Urinary bladder (tissue), 4 donors: ENCODE measurements at places on chromosomes 13 and 19. TPM values are rescaled to one million over a fixed set of nuclear protein-coding genes. Genes with fewer than 3 reads are reported as not detected.

KANK3 gene
- 8.1 TPM for total RNA-seq

TTC9B gene
- total RNA-seq, result 0.21 TPM

KLK14 gene
- total RNA-seq, result not detected

PRRG2 gene
- total RNA-seq, result 1.6 TPM

CGB2 gene
- total RNA-seq, result not detected

LILRB3 gene
- 2.9 TPM for total RNA-seq

CCNA1 gene
- not detected for total RNA-seq

ZNF433 gene
- total RNA-seq, result 16.0 TPM

LGALS4 gene
- 1.7 TPM for total RNA-seq

LRRC63 gene
- total RNA-seq, result 1.2 TPM

EPSTI1 gene
- 9.6 TPM for total RNA-seq

SMIM44 gene
- not detected for total RNA-seq

PSPN gene
- total RNA-seq, result 1.4 TPM

LHB gene
- not detected for total RNA-seq
